Neural crest cell (in vitro differentiated cells): ENCODE measurements at places on chromosomes 12 and 14. TPM values are rescaled to one million over a fixed set of nuclear protein-coding genes. Genes with fewer than 3 reads are reported as not detected.

Gene CAND1
- total RNA-seq = 255 and 259 TPM in 2 replicates

Gene TAS2R31
- 2.1 and 2.5 TPM in 2 replicates for total RNA-seq

DNA sequence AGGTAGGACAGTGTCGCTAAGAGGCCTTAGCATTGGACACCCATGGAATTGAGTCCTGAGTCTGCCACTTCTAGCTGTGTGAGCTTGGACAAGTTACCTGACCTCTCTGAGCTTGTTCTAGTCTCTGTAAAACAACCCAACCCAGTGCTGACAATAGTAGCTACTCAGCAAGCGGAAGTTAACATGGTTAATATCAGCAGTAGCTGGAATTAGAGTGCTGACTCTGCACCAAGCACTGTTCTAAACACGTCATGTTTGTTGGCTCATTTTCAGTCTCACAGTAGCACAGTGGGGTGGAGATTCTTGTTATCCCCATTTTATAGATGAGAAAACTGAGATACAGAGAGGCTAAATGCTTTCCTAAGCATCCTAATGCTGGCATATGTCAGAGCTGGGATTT is 47.5 kb upstream of the RIN3 start:
- DNase-seq = no peak
- H3K36me3 ChIP-seq = peaks cover 2% of the 10 kb centered on the region
- H3K27me3 ChIP-seq = no peaks in the 10 kb centered on the region
- no peaks in the 10 kb centered on the region for H3K4me1 ChIP-seq
- H3K4me3 ChIP-seq = no peak overlapping the region

GRCh38 chr12:17206553-17206952 is 600.6 kb upstream of the LMO3 start:
- DNase-seq = no peak
- H3K27me3 ChIP-seq = no peaks in the 10 kb centered on the region
- H3K27ac ChIP-seq = no peak overlapping the region
- H3K4me1 ChIP-seq = peaks cover 9% of the 10 kb centered on the region

DNA sequence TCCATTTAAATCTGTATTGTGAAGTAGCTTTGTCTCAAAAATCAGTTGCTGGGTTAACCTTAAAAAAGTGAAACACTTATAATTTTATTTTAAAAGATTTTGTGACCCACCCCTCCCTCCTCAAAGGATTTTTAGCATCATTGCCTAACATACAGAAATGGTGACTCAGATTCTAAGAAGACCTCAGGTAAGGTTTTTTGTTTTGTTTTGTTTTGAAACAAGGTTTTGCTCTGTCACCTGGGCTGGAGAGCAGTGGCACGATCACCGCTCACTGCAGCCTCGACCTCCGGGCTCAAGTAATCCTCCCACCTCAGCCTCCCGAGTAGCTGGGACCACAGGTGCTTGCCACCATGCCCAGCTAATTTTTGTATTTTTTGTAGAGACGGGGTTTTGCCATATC is 74.2 kb downstream of the GNS start:
- no peak overlapping the region for H3K27ac ChIP-seq
- H3K27me3 ChIP-seq = no peaks in the 10 kb centered on the region
- no peak overlapping the region for H3K4me3 ChIP-seq
- no peak for DNase-seq

DNA sequence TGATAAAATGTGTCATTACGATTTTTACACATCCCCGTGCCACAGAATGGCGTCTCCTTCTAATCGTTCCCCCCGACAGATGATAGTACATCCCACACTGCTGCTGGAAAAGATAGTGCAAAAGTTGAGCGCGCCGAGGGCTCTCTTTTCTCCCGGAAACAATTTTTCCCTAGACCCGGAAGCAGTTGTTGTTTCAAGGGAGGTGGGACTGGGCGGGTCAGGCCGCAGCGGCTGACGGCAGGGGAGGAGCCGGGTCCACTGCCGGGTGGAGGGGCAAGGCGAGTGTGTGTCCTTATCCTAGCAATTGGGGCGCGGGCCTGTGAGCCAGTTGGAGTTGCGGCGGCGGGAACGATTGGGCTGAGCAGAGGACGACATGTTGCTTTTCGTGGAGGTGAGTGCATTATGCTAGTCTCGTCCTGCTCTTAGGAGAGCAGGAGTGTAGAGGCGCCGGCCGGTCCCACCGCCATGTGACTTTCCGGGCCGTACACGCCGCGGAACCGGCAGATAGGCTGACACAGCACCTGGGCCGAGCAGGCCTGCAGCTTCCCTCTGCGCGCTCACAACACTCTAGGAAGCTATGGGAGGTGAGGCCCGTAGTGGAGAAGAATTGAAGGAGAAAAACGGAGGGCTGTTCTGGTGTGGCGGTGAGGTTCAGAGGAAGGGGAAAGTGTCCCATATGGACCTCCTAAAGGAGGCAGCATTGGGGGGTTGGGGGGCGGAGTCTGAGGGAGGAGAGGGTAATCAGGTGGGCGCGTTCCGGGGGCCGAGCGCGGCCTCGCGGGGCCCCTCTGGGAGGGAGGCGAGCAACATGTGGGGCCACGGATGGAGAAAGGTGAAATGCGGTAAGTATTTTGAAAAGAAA is at the start of gene LARP4:
Gene LARP4 (plus strand): TSS at position 248 of the 862 bp plus-strand sequence. CDS start 126 bp downstream, at position 374.
- H3K4me1 ChIP-seq = peaks cover 40% of the 10 kb centered on the region
- H3K27me3 ChIP-seq = no peaks in the 10 kb centered on the region
- peak; percentile 89 for DNase-seq

DNA sequence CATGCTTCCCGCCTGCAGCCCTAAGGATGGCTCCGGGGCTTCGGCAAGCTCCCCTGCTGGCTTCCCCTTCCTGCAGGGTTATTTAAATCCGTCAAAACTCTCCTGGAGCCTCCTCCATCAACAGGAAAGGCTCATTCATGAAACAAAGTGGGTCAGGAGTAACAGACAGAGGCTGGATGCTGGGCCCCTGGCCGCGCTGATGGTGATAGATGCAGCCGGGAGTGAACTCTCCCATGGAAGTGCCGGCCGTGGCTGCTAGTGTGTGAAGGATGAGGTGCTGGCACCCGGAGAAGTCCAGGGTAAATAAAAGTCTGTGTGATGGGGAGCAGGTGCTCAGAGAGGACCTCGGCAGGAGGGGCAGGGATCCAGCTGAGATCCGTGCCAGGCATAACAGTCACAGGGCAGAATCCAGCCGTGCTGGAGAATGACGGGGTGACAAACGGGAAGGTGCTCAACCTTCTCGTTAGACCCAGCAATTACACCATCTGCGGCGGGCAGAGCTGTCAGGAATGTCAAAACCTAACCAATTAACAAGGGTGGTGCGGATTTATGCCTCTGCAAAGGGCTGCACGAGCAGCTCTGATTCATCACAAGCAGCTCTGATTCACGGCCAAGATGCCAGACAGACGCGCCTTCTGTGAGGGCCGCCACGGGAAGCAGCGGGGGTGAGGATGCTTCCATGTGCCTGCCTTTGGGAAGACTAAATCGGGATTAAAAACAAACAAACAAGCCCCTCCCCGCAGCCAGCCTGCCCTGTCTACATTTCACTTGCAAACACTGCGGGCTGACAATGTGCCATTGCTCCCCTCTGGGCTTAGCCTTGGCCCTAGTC is 55.6 kb downstream of the SYNE3 start:
- no peak for DNase-seq
- no peaks in the 10 kb centered on the region for H3K36me3 ChIP-seq
- peaks cover 16% of the 10 kb centered on the region for H3K4me1 ChIP-seq
- H3K4me3 ChIP-seq = no peak overlapping the region

GRCh38 chr14:25108959-25109358 is 59.0 kb upstream of the STXBP6 start:
- no peaks in the 10 kb centered on the region for H3K36me3 ChIP-seq
- no peak overlapping the region for H3K4me3 ChIP-seq
- no peak for DNase-seq
- H3K27me3 ChIP-seq = no peaks in the 10 kb centered on the region
